ENCODE measurements at places on chromosomes 2 and 18.

DNA sequence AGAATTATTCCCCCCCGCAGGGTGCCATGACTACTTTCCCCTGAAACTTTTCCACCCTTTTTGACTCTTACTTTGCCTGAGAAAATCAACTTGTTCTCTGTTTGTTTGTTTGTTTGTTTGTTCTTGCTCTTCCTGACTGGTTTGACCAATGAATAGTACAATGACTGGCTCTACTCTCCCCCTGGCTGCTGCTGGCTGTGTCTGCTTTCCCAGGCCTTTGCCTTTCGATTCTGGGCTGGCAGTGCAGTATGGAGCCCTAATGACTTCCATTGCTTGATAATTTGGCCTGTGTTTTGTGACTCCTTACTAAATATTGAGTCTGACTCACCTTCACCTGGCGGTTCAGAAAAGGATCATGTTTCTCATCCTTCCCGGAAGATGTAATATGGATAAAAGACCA, 241.1 kb downstream of the TMEM182 start:
- no peak for DNase-seq

DNA sequence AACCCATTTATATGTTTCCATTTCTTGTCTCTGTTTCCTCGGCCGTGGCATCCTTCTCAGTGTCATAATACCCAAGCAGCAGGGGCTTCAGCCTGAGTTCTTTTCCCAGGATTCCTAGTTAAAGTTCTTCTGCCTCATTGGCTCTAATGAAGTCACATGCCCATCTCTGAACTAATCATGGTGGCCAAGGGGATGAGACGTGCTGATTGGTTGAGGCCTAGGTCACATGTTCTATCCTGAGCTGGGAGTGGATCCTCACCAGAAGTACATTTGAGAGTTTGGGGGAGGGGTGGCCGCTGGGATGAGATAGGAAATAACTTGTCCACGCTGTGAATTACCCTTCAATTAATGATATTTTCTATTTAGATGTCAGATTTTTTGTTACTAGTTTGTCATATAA, 3.8 kb upstream of the UGT1A5 start:
- no peak for DNase-seq

- no peak for DNase-seq
Observed at GRCh38 chr2:171741189-171741588, 53.9 kb downstream of the DYNC1I2 start.

- DNase-seq = no peak
Observed at GRCh38 chr2:179669196-179669595, 192.2 kb downstream of the ZNF385B start.
